ENCODE measurements at places on chromosomes 7 and 10. TPM values are rescaled to one million over a fixed set of nuclear protein-coding genes. Genes with fewer than 3 reads are reported as not detected.
A peak's percentile ranks its signal among the peaks of the same experiment; 100 is the strongest.

GRCh38 chr7:80918909-80919721, at the start of gene SEMA3C:
Gene SEMA3C, minus strand, starts transcription at chr7:80919051. Its CDS starts 2,270 bp downstream, at chr7:80916781.
- H3K4me3 ChIP-seq, result no peak within 1 kb of the TSS
- H3K36me3 ChIP-seq, result no peaks in the 10 kb centered on the region
- no peaks in the 10 kb centered on the region for H3K4me1 ChIP-seq
- peaks cover 26% of the 10 kb centered on the region for H3K27me3 ChIP-seq

DNA sequence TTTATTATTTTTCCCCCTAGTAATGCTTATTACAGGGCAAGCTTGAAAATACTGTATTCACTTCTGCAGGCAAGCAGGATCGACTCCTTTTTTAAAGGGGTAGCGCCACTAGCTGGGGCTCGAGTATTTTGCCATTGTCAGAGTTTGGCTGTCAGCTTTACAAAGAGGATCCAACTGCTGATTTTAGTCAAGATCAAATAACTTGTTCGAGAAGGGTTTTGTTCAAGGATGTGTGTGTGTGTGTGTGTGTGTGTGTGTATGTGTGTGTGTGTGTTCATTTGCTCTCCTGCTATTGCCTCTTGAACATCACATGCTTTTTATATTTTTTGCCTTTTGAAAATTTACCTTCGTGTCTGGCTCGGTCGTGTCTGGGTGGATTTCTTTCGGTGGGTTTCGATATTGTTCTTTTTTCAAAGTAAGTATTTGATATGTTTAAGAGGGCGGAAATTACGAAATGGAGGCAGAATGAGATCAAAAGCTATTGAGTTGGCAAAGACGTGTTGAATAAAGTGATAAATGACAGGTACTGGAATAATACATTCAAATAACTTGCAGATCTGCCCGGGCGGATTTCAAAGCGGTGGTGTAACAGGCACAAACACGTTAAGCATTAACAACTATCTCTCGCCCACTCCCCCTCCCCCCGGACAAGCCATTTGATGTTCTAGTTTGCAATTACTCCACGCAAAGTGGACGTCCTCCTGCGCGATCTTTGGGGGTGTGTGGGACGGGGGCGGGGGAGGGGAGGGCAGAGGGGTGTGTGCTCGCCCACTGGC, 1.1 kb downstream of the ARID5B start:
- H3K36me3 ChIP-seq, result peaks cover 4% of the 10 kb centered on the region
- peak overlapping the region; percentile 93 for H3K27ac ChIP-seq
- peak overlapping the region; percentile 93 for H3K4me3 ChIP-seq
- peaks cover 36% of the 10 kb centered on the region for H3K4me1 ChIP-seq
- no peaks in the 10 kb centered on the region for H3K27me3 ChIP-seq

DNA sequence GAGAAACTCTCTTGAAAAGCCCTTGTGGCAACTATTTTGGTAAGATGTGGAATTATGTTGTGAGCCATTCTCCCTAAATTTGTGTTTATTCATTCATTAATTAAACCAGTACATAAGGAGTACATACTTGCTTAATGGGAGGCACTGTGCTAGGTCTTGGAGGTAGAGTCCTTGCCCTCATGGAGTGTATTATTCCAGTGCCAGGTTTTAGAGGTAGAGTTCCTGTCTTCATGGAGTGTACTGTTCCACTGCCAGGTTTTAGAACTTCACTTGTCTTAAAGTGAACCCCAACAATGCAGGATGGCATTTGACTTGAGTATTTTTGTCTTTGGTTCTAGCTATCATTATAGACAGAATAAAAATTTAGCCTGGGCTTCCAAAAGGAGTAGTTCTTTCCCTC, 8.8 kb downstream of the MXI1 start:
- peaks cover 39% of the 10 kb centered on the region for H3K4me1 ChIP-seq
- no peak overlapping the region for H3K4me3 ChIP-seq
- H3K36me3 ChIP-seq, result no peaks in the 10 kb centered on the region
- no peaks in the 10 kb centered on the region for H3K27me3 ChIP-seq
- no peak for DNase-seq

DNA sequence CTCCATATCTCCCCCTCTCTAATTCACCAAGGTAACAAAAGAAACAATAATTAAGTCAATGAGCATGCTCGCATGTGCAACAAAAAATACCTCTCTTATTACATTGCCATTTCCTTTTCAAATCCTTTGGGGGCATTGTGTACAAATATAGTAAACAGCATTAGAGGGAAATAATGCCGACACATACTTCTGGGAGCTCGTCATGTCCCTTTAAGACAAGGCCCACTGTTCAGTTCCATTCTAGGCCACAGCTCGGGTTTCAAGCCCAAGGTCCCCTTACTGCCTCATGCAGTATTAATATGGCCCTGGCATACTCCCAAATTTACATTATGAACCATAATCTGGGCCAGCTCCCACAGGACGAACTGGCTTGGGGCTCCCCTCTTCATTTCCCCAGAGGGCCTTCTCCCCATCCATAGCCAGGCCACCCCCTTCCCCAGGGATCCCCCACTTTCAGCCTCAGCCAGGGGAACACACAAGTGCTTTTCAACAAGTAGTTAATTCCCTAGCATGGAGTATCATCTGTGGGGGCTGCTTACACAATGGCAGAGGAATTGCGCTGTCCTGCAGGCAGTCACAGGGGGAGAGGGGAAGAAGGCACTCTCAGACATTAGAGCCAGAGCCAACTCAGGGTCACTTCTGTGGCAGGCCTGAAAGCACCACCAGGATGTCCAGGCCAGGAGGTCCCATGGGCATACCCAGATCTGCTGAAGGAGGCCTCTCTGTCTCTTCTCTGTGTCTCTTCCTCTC, 110.6 kb downstream of the KCNMA1 start:
- H3K27me3 ChIP-seq, result peaks cover 37% of the 10 kb centered on the region
- H3K4me1 ChIP-seq, result no peaks in the 10 kb centered on the region
- no peak for DNase-seq
- H3K4me3 ChIP-seq, result no peak overlapping the region
- no peak overlapping the region for H3K27ac ChIP-seq
- H3K36me3 ChIP-seq, result no peaks in the 10 kb centered on the region

HYCC1 gene
- total RNA-seq, result 19.6 TPM

WIPF3 gene
- total RNA-seq, result 0.08 TPM

All from T-helper 17 cell (primary cell).